Stimulated activated CD4-positive, alpha-beta T cell treated with anti-CD3 and anti-CD28 coated beads, Interleukin-1b, Interleukin-23, amount 100 ng/mL, for 1 hour (primary cell): ENCODE measurements at places on chromosomes 13 and 19.

GRCh38 chr19:40599902-40600569 lies 1.1 kb upstream of the LTBP4 start:
- no peak for DNase-seq

DNA sequence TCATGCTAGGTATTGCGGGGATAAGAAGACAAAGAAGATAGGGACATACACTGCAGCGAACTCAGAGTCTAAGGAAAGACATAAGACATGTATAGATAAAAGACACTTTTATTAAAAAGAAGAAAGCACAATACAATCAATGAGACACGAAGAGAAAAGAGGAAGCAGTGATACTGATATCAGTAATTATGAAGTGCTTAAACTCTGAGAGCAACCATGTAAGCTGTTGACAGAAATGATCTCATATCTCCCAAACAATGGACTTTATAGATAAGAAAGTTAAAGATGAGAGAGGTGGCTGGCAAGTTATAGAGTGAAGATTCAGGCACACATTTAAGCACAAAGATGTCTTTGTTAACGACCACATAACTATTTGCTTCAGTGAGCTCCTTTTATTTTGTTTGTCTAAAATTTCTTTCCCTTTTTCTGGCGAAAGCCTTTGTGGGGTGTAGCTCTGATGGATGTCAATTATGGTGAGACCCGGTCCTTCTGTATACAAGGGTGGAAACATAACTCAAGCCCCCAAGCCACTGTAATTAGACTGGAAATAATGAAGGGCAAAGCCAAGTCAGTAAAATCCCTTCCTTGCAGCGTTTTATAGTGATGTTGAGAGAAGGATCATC lies 818.0 kb upstream of the SLC10A2 start:
- DNase-seq, result no peak

DNA sequence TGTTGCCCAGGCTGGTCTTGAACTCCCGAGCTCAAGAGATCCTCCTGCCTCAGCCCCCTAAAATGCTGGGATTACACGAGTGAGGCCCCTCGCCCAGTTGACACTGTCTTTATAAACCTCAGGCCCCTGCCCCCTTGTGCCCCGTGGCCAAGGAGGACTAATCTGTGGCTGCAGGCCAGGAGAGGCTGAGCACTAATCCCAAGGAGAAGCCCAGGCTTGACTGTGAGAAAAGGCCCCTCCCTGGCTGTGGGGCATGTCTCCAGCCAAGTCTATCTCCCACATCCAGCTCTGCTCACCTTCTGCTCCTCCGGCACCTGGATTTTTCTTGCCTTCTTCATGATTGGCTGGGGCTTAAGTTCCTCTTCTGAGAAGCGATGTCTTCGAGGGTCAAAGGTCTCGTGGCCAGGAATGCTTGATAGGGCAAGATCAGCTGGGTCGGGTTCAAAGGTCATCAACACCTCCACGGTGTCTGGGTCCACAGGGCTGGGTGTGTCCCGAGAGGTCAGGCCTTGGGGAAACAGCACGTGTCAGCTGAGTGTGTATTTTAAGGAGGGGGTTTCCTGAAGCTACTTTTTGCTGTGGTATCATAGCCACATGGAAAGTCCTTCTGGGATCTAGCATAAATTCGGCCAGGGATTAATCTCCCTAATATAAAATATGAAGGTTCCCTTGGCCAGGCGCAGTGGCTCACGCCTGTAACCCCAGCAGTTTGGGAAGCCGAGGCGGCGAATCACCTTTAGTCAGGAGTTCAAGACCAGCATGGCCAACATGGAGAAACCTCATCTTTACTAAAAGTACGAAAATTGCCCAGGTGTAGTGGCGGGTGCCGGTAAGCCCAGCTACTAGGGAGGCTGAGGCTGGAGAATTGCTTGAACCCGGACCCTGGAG lies 3.8 kb downstream of the DBP start:
- DNase-seq, result no peak

DNA sequence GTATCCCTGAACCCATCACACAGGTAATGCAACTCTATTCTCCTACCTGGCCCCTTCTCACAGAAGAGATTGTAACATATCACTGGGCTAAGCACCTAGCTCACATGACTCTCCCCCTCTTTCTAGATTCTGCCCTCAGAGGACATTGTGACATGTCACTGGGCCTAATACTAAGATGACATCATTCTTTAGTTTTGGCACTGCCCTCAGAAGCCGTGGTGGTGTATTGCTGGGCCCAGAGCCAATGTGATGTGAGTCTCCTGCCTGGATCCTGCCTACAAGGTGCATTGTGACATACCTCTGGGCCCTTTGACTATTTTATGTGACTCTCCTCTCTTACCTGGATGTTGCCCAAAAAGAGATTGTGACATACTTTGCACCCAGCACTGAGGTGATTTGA lies 21.4 kb upstream of the ZNF730 start:
- DNase-seq, result no peak

DNA sequence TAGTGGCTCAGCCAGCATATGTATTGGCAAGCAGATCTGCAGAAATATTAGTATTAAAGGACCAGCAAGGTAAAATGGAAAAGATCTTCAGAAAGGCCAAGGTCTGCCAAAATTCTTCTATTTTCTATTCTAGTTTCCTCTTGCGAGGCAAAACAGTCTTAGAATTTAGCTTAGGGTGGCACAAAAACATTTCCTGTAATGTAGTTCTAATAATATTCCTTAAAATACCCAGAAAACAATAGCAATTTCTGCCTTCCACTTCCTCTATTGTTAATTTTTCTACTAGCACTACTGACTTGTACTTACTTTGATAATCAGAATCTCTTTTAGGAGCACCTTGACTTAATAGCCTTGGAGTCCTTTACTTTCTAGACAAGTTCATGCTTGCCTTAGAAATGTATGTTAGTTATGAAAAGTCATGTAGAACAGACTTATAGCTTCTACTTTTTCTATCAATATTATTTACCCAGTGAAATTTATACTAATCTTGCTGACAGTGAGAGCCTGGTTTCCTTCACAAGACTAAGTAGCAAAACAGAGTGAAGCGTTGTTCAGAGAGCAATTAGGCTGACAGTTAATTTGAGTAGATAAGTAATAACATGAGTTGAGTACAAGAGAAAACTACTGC lies 23.9 kb upstream of the LPAR6 start:
- no peak for DNase-seq

- DNase-seq, result no peak
Measured at GRCh38 chr19:289651-290371, 1.4 kb downstream of the PLPP2 start.

GRCh38 chr13:107867701-107868661 lies 347.4 kb downstream of the LIG4 start:
- no peak for DNase-seq

DNA sequence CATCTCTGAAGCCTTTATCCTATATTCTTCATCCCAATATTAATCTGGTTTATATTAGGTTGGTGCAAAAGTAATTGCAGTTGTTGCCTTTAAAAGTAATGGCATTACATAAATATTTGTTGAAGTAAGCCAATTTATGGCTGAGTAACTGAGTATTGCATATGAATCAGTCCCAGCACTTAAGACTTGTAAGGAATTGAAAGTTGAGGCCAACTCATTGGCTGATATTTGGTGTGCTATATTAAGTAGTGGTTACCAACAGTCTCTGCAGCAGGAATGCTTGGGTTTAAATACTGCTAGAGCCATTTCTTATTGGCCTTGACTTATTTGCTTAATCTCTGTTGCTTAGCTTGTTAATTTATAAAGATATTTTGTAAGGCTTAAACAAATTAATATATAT lies 460.7 kb downstream of the GPC6 start:
- no peak for DNase-seq

DNA sequence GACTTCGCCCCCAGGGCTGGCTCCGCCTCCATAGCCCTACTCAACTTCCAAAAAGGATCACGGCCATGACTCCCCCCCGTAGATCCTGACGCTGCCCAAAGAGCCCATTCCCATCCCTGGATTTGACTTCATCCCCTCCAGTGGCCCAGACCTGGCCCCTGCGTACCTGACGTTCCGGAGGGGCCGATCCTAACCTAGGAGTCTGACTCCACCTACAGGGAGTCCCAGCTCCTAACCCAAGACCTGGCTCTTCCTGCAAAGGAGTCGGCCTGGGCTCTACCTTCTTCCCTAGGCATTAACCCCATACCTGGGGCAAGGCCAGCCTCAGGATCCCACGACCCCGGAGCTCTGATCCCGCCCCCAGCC lies 10.8 kb downstream of the STAP2 start:
- DNase-seq, result no peak

GRCh38 chr19:50002386-50002960 lies 22.7 kb downstream of the VRK3 start:
- no peak for DNase-seq

DNA sequence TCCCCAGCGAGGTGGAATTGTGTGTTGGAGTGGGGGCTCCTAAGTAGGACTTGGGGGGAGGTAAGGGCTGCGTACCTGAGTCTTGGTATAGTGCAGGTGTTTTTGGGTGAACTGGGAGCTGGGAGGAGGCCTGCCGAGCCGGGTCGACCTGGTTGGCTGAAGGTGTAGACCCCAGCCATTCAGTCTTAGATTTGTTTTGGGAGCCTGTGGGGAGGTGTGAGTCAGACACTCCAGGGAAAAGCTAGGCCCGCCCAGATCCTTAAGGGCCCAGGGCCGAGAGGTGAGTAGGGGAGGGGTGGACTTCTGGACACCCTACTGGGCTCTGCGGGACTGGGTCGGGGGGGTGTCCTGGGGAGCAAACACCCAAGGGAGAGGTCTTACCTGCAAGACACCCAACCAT lies 935 bp downstream of the CRB3 start:
- DNase-seq, result no peak

- DNase-seq, result no peak
Measured at GRCh38 chr19:5587071-5587455, 19.3 kb upstream of the TINCR start.

DNA sequence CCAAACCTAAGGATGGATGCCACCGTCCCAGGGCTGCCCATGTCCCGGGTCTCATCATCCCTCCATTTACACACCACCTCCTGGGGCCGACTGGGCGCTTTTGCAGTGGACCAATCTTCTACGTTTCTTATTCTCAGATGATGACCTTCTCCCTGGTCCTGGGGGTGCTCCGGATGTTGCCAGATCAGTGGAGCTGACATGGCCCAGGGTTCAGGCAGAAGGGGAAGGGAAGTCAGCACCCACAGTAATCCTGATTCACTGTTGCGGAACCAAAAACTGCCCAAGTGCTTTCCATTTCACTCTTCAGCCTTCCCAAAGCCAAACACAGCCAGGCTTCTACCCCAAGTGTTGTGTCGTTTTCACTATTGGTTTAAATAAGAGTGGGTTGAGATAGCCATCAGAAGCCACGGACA lies 29.8 kb downstream of the RAB20 start:
- DNase-seq, result no peak

DNA sequence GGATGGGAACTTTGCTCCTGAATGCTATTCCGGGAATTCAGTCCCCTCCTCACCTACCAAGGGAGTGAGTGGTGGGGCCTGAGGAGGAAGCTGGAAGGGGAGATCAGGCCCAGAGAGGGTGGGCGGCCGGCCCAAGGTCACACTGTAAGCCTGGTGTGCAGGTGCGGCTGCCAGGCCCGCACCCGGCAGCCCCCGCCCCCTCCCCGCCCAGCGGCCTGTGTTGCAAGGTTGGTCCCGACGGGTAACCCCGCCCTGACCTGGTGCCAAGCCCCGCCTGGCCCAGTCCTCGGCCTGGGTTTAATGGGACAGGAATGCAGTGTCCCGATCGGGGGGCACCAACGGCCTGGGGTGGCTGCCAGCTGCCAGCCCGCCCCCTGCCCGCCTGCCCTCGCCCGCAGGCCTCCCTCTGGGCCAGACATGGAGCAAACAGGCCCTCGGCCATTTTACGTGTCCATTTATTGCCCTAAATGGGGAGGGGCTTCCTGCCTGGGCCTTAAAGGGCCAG lies 5.5 kb downstream of the ZBTB7A start:
- DNase-seq, result no peak

DNA sequence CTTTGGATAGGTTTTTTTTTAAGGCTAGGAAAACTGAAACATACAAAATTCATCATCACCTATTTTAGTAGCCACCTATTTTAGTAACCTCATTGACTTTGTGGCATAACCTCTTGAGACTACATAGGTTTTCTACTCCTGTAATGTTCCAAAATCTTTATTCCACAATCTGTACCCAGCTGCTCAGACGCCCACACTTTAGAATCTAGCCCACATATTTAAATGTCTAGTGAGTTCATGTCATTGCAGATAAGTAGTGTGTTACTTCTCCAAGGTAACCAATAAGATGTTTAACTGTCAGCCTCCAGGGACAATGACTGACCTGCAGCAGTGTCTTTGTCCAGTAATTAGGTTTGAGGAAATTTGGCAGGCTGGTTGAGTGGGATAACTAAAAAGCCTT lies 330.2 kb downstream of the MZT1 start:
- no peak for DNase-seq

DNA sequence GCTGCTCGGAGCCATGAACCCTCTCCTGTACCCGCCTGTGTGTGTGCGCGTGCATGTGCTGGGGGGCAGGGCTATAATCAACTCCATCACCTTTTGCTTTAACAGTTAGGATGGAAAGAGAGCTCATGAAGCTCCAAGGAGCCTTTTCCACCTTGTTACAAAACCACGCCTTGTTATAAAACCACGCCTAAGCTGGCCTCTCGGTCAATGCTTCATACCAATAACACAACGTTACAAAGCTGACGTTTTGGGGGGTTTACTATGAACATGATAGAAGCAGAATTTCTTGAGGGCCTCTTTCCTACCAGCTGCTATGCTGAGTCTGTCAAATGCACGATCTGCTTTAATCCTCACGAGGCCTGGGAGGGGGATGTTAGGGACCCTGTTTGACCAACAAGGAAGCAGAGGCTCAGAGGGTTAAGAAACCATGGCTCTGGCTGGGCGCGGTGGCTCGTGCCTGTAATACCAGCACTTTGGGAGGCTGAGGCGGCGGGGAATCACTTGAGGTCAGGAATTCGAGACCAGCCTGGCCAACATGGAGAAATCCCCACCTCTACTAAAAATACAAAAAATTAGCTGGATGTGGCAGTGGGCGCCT lies 11.9 kb downstream of the CAPS start:
- no peak for DNase-seq

DNA sequence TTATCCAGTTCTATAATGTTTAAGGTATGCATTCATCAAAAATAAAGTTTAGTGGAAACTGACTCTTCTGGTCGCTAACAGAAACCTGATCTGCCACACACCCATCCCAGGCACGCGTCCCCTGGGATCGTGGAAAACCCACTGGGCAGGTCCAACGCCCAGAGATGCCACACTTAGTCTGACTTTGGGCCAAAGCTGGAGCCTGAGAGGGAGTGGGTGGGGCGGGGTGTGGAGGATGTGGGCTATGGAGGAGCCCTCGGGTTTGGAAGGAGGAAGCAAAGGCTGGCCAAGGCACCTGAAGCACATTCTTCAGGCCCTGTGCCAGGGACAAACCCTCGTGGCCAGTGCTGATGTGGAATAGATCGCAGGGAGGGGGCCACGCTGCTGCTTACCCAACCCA lies 2.5 kb downstream of the IGFL1 start:
- DNase-seq, result no peak

- DNase-seq, result peak; percentile 31
Measured at GRCh38 chr19:34345947-34346351, 19.0 kb upstream of the GPI start.

- no peak for DNase-seq
Measured at GRCh38 chr19:50005428-50005827, 19.7 kb downstream of the VRK3 start.
